ENCODE measurements at places on chromosomes 1 and 21. TPM values are rescaled to one million over a fixed set of nuclear protein-coding genes. Genes with fewer than 3 reads are reported as not detected.

DNA sequence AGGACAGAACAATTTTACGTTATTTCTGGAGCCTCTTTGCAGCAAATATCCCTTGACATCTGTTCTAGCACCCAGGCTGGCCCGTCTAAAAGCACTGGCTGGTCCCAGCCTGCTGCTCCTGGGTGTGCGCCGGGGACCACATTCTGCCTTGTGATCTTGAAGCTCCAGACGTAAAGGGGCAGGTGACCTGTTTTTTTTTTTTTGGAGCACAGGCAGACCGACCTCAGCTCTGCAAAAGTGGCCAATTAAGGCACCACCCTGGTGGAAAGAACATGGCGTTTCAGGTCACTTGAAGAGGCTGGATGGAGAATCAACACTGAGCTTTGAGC, 13.8 kb upstream of the CAMTA1 start:
- H3K36me3 ChIP-seq, result no peaks in the 10 kb centered on the region
- DNase-seq, result no peak
- no peak overlapping the region for H3K27ac ChIP-seq
- peaks cover 7% of the 10 kb centered on the region for H3K4me1 ChIP-seq
- H3K4me3 ChIP-seq, result no peak overlapping the region

GRCh38 chr1:215672482-215672881, 105.4 kb downstream of the KCTD3 start:
- H3K4me3 ChIP-seq, result no peak overlapping the region
- no peak overlapping the region for H3K27ac ChIP-seq
- H3K27me3 ChIP-seq, result no peaks in the 10 kb centered on the region
- no peak for DNase-seq

DNA sequence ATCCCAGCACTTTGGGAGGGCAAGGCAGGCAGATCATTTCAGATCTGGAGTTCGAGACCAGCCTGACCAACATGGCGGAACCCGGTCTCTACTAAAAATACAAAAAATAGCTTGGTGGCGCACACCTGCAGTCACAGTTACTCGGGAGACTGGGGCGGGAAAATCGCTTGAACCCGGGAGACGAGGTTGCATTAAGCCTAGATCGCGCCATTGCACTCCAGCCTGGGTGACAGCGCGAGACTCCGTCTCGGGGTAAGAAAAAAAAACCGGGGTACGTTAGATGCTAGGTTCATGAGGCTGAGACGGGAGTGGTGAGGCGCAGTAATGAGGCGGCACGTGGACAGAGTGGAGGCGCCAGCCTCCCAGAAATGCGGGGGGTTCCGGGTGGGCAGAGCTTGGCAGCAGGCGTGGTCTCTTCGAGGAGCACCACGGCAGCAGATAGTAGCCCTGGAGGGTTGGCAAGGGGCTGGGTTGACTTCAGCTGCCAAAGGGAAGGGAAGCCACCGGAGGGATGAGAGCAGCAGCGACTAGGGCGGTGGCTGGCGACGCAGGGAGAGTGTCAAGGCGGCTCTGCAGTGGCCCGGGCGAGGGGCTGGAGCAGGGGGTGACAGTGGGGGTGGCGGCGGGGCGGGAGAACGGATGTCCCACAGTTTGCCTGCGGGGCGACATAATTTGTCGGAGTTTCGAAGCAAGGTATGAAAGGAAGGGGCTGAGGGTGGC, 832 bp downstream of the MRPL20 start:
- peak overlapping the region; percentile 93 for H3K27ac ChIP-seq
- H3K27me3 ChIP-seq, result no peaks in the 10 kb centered on the region
- DNase-seq, result no peak
- peaks cover 14% of the 10 kb centered on the region for H3K4me1 ChIP-seq
- H3K4me3 ChIP-seq, result peak overlapping the region; percentile 98
- H3K36me3 ChIP-seq, result peaks cover 16% of the 10 kb centered on the region

- no peak overlapping the region for H3K27ac ChIP-seq
- no peaks in the 10 kb centered on the region for H3K36me3 ChIP-seq
- DNase-seq, result no peak
- H3K27me3 ChIP-seq, result no peaks in the 10 kb centered on the region
- no peak overlapping the region for H3K4me3 ChIP-seq
These were observed 14.9 kb downstream of the ETV3L start for GRCh38 chr1:157084720-157085119.

GRCh38 chr1:16631248-16632043, 18.1 kb upstream of the NBPF1 start:
- no peak overlapping the region for H3K4me3 ChIP-seq
- no peaks in the 10 kb centered on the region for H3K4me1 ChIP-seq
- no peaks in the 10 kb centered on the region for H3K27me3 ChIP-seq
- no peak overlapping the region for H3K27ac ChIP-seq
- DNase-seq, result no peak
- H3K36me3 ChIP-seq, result peaks cover 43% of the 10 kb centered on the region

- H3K36me3 ChIP-seq, result no peaks in the 10 kb centered on the region
- no peaks in the 10 kb centered on the region for H3K27me3 ChIP-seq
- DNase-seq, result peak; percentile 97
- H3K4me3 ChIP-seq, result peak within 1 kb of the TSS; percentile 63
These were observed at the start of gene RGS1 for GRCh38 chr1:192575499-192576189. TSS of gene RGS1 (plus strand) at chr1:192575773. CDS start at chr1:192575793, 20 bp downstream.

- no peak overlapping the region for H3K27ac ChIP-seq
- H3K27me3 ChIP-seq, result no peaks in the 10 kb centered on the region
- H3K4me1 ChIP-seq, result peaks cover 10% of the 10 kb centered on the region
- H3K36me3 ChIP-seq, result peaks cover 6% of the 10 kb centered on the region
- no peak for DNase-seq
These were observed 38.9 kb downstream of the MCOLN2 start for GRCh38 chr1:84957966-84958365.

DNA sequence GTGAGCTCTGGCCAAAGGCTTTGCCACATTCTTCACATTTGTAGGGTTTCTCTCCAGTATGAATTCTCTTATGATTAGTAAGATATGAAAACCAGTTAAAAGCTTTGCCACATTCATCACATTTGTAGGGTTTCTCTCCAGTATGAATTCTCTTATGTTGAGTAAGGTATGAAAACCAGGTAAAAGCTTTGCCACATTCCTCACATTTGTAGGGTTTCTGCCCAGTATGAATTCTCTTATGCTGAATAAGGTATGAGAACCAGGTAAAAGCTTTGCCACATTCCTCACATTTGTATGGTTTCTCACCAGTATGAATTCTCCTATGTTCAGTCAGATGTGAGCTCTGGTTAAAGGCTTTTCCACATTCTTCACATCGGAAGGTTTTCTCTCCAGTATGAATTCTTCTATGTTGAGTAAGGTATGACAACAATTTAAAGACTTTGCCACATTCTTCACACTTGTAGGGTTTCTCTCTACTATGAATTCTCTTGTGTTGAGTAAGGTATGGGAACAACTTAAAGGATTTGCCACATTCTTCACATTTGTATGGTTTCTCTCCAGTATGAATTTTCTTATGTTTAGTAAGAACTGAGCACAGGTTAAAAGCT, 20.7 kb downstream of the ZNF695 start:
- H3K27me3 ChIP-seq, result no peaks in the 10 kb centered on the region
- no peaks in the 10 kb centered on the region for H3K36me3 ChIP-seq
- H3K4me3 ChIP-seq, result no peak overlapping the region
- no peak overlapping the region for H3K27ac ChIP-seq
- DNase-seq, result no peak

Gene GON4L
- 34.6 TPM for total RNA-seq

- no peaks in the 10 kb centered on the region for H3K27me3 ChIP-seq
- H3K36me3 ChIP-seq, result no peaks in the 10 kb centered on the region
- no peak overlapping the region for H3K4me3 ChIP-seq
- H3K27ac ChIP-seq, result no peak overlapping the region
These were observed 6.9 kb downstream of the IL10RB start for GRCh38 chr21:33273044-33273443.

GRCh38 chr1:154784924-154785531, 85.1 kb downstream of the KCNN3 start:
- peak overlapping the region; percentile 42 for H3K4me3 ChIP-seq
- peak overlapping the region; percentile 93 for H3K27ac ChIP-seq
- peaks cover 4% of the 10 kb centered on the region for H3K36me3 ChIP-seq
- H3K27me3 ChIP-seq, result no peaks in the 10 kb centered on the region
- peak; percentile 76 for DNase-seq

Gene PRR9
- not detected for total RNA-seq

Gene HENMT1
- 8.3 TPM for total RNA-seq

Gene KCNJ15
- total RNA-seq, result 0.46 TPM

GRCh38 chr1:108327534-108328466, 83.9 kb upstream of the NBPF4 start:
- H3K27me3 ChIP-seq, result no peaks in the 10 kb centered on the region
- no peaks in the 10 kb centered on the region for H3K36me3 ChIP-seq
- DNase-seq, result no peak
- H3K4me1 ChIP-seq, result no peaks in the 10 kb centered on the region
- no peak overlapping the region for H3K27ac ChIP-seq
- H3K4me3 ChIP-seq, result no peak overlapping the region

Gene KCNT2
- total RNA-seq, result not detected

DNA sequence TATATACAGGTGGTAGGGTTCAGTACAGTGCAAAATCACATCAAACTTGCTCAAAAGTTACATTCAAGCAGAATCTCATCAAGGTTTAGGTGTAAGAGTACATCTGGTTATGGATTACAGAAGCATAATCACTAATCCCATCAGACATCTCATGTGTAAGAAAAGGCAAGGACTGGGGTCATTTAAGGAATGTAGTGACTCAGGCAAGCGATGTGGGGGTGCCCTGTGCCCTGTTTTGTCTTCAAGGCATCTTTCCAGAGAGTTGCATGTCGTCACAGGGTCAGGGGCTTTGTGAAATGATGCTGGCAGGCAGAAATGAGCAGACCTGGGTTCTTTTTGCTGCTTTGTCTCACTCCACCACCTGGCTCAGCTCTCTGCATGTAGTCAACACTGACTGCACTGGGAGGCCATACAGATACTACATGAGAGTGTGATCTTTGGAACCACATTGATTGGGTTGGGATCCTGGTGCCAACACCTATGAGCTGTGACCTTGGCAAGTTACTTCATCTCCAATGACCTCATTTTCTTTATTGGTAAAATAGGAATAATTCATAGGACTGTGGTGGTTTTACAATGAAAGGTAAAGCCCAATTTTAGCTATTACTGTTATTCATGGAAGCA, 8.2 kb upstream of the HHIPL2 start:
- no peak for DNase-seq
- H3K27me3 ChIP-seq, result no peaks in the 10 kb centered on the region
- no peaks in the 10 kb centered on the region for H3K4me1 ChIP-seq

- no peaks in the 10 kb centered on the region for H3K36me3 ChIP-seq
- DNase-seq, result no peak
- H3K27me3 ChIP-seq, result no peaks in the 10 kb centered on the region
- no peak overlapping the region for H3K27ac ChIP-seq
These were observed 352.6 kb downstream of the MRPL39 start for GRCh38 chr21:25254491-25255174.

- H3K27ac ChIP-seq, result no peak overlapping the region
- peaks cover 14% of the 10 kb centered on the region for H3K4me1 ChIP-seq
- no peaks in the 10 kb centered on the region for H3K36me3 ChIP-seq
- DNase-seq, result no peak
These were observed 197.4 kb downstream of the HS2ST1 start for GRCh38 chr1:87111659-87112371.

Gene PTPN22
- 39.5 TPM for total RNA-seq

Gene F3
- total RNA-seq, result 0.33 TPM

DNA sequence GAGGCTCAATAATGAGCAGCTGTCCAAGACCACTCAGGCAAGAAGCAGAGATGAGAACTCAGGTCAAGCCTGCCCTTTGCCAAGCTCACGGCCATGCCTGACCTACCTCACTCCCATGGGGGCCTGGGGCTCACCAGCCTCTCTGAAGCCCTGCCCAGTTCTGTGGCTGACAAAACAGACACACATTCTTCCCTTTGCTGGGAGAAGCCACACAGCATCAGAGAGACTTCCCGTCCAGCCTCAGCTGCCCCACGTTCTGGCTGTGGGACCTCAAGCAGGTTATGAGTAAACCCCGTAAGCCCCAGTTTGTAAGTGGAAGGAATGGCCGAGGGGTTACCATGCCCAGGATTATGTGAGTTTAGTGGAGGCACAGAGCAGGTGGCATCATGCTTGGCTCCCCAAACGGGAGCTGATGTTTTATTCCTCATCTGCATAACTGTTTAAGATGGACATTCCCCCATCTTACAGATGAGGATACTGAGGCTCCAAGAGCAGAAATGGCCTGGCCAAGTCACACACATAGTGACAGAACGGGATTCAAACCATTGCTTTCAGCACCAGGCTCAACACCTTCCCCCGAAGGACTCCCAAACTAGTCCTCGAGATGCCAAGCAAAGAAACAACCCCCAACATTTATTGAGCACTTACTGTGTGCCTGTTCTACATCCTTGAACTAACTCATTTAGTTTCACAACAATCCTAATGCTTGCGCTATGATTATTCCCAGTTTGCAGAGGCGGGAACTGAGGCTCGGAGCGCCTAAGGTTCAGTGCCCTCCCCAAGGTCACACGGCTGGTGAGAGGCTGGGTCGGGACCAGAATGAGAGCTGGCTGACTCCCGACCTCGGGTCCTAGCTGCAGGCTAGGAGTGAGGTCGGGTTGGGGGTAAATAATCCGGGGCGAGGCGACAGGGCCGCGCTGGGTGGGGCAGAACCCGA, 49.1 kb upstream of the LAPTM5 start:
- no peak overlapping the region for H3K27ac ChIP-seq
- no peak for DNase-seq
- peaks cover 19% of the 10 kb centered on the region for H3K27me3 ChIP-seq
- no peak overlapping the region for H3K4me3 ChIP-seq
- no peaks in the 10 kb centered on the region for H3K36me3 ChIP-seq
- H3K4me1 ChIP-seq, result no peaks in the 10 kb centered on the region

DNA sequence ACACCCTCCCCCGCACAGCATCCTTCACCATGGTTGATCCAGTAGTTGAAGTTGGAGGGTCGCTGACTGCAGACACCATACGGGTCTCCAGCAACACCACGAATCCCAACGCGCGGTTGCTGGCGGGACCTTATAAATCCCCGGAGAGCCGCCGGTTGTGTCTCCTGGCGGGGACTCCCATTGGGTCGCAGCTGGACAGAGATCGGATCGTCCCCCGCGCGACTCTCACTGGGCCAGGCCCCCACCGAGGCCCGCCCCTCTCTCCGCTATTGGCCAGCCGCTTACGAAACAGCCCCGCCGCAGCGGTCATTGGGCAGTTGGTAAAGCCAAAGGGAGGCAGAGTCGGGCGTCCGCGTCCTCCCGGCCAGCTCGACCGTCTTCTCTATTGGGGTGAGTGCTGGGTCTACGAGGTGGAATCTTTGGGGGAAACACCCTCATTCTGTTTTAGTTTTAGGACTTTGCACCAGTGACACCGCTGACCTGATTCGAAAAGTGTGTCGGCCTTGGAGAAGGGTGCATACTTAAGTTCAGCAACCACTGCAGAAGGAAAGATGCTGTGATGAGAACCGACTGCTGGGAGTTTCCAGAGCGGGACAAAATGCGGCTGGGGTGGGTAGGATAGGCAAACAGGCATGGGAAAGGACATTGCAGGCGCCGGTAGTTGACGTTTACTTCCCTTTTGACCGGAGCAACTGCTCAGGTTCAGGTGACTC, 27.4 kb downstream of the RABIF start:
- H3K27me3 ChIP-seq, result peaks cover 7% of the 10 kb centered on the region
- H3K4me3 ChIP-seq, result peak overlapping the region; percentile 77
- no peaks in the 10 kb centered on the region for H3K4me1 ChIP-seq
- no peak for DNase-seq

DNA sequence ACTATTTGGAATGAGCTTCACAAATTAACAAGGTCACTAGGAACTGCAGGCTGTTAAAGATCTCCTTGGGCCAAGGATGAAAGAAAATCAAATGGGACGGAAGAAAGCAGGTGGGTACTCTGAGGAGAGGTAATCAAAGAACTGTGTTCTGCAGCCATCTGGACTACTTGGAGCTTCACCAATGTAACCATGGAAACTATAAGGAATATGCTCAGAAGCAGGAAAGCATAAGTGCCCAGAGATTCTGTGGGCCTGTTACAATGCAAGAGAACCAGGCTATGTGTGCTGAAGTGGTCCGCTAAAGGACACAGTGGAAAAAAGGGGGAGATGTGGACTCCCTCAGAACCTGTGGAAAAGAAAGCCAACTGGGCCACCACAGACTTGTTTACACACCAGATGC, 238.5 kb downstream of the PTGER3 start:
- no peaks in the 10 kb centered on the region for H3K4me1 ChIP-seq
- no peaks in the 10 kb centered on the region for H3K36me3 ChIP-seq
- no peak overlapping the region for H3K4me3 ChIP-seq
- H3K27me3 ChIP-seq, result no peaks in the 10 kb centered on the region
